ENCODE measurements at places on chromosomes 1 and 21.

DNA sequence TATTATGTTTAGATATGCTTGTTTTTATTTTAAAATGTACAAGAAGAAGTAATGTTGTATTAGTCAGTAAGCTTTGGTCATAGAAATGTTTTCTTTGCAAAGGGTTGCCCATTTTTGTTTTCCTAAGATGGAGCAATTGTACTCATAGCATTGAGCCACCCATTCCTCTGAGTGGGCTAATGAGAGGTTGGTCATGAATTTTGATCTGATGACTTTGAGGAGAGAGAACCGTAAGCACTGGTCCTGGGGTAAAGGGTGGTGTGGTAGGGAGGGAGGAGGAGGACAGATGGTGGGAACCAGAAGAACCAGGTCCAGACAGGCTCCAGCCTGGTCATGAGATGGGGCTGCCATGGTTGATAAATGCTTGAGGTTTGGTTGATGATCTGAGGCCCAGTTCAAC is 15.9 kb upstream of the SLC6A9 start:
- no peak for DNase-seq

DNA sequence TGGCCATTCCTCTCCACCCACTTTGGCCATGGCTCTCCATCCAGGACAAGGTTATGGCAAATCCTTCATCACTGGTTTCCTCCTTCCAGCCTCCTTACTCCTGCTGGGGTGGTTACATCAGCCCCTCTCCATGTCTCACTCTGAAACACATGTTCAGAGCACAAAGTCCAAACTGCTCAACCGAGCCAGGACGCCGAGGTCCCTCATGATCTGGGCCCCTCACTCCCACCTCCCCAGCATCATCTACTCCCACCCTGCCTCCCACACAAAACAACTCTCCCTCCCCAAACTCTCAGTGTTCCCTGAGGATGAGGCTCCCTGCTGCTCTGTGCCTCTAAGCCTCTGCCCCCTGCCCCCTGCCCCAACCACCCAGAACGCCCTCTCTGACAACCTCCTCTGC is 33.3 kb upstream of the ZBTB40 start:
- DNase-seq = no peak

DNA sequence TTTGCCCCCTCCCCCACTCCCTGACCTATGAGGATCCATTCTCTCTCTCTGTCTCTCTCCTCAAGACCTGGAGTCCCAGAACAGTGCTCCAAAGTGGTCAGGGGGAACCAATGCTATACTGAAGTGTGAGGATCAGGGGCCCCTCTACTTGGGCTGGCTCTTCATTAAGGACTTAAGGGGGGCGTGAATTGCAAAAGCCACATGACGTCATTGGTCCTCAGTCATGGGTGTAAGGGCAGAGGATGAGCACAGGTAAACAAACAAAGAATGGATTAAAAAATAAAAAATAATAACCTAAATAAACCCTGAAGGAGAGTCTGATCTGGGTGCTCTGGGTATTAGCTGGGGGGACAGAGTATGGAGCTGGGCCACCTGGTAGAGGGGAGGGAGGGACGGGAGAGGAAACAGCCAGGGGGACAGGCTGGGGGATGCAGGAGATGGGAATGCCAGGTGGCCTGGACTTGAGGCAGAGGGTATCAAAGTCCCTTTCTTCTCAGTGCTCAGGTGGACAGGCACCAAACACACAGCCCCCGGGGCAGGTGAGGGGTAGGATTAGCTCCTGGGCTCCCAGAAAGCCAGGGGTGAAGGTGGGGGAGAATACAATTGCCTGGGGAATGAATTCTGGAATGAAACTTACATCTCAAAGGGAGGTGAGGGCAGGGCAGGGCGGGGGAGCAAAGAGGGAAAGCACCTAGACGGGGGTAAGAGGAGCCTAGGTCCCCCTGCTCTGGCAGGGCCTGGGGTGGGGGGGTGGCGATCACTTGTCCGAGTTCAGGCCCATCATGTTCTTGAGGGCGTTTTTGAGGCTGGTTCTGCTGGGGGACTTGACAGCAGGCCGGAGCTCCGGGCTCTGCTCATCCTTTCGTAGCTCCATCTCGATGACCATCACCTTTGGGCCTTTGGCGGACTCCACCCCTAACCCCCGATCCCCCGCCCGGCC is 4.6 kb downstream of the MPZ start:
- peak; percentile 32 for DNase-seq

- no peak for DNase-seq
Measured at GRCh38 chr21:42670058-42670880, 16.8 kb downstream of the PDE9A start.

DNA sequence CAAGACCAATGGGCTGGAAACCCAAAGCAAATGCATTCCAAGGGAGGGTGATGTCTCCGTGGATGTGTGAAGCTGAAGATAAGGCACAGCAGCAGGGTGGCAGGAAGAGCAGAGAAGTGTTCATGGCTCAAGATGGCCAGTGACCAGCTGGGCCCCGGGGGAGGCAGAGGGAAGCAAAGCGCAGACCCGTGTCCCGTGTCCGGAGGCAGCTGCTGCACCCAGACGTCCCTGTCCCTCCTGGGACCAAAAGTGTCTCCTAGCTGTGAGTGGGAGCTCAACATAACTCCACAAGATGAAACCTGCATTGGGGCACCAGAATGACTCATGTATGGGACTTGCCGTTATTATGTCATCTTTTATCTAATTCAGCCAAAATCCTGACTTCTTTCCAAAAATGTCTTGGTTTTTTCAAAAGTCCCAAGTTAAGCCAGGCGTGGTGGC is 118.2 kb downstream of the RIPK4 start:
- DNase-seq = no peak

- DNase-seq = no peak
Measured at GRCh38 chr1:93715529-93716126, 34.0 kb upstream of the BCAR3 start.

- no peak for DNase-seq
Measured at GRCh38 chr1:220677251-220677650, 12.9 kb upstream of the C1orf115 start.

DNA sequence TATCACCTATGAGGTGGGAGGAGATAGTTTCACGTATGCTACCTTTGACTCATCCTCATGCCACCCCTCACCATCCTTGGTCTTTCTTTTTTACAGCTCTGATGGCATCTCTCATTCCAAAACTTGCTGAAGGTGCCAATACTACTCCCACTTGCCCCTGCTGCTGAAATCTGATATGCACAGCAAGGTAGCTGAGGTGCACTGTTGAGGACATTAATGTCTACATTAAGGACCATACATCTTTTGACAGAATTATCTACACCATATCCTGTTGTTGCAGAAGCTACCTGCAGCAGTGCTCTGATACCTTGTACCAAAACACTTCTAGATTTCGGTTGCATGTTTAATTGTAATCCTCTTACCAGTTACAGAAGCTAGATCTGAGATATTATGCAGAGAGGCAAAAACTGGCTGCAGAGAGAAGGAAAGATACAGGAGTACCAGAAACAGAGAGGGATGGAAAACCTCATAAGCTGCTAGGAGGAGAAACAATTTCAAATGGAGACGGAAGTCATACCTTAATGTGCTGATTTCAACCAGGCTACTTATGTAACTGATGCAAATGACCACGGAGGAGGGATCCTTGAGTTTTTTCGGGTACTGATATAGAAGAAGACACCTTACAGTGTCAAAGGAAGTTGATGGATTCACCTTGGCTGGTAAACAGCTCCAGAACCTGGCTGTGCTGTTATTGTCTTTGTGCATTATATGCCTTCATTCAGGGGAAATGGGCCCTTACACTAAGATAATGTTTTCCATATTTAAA is 19.3 kb upstream of the PTPRC start:
- DNase-seq = no peak

DNA sequence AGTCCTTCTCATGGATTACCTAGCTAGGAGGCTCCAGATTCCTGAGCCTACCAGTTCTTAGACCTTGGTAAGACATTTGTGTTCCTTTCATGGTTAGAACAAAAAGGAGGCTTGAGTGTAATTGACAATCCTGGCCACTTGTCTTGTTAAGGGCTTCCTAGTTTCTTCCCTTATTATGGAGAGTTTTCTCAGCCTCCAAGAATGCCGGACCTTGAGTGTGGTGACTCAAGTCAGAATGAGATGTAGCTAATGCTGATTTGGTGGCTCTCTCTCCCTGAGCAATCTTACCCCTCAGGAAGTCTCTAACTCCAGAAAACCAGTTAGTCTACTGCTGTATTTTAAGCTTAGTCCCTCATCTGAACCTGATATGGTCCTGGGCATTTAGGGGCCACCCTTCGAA is 14.3 kb downstream of the CHI3L2 start:
- DNase-seq = no peak

DNA sequence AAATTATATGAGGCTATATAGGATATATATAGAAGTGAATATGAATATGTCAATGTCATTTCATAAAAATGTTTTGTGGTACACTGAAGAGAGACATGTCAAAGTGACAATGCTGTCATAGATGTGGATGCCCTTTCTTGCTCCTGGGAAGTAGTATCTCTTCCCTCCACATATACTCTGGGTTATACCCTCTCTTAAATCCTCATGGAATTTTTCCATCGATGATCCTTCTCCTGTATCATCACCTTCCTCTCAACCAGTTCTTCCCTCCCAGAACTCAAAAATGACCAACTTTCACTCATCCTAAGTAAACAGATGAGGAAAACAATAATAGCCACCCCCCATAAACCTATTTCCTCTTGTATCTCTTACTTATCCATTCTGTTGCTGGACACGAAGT is 351.5 kb downstream of the USP25 start:
- no peak for DNase-seq

DNA sequence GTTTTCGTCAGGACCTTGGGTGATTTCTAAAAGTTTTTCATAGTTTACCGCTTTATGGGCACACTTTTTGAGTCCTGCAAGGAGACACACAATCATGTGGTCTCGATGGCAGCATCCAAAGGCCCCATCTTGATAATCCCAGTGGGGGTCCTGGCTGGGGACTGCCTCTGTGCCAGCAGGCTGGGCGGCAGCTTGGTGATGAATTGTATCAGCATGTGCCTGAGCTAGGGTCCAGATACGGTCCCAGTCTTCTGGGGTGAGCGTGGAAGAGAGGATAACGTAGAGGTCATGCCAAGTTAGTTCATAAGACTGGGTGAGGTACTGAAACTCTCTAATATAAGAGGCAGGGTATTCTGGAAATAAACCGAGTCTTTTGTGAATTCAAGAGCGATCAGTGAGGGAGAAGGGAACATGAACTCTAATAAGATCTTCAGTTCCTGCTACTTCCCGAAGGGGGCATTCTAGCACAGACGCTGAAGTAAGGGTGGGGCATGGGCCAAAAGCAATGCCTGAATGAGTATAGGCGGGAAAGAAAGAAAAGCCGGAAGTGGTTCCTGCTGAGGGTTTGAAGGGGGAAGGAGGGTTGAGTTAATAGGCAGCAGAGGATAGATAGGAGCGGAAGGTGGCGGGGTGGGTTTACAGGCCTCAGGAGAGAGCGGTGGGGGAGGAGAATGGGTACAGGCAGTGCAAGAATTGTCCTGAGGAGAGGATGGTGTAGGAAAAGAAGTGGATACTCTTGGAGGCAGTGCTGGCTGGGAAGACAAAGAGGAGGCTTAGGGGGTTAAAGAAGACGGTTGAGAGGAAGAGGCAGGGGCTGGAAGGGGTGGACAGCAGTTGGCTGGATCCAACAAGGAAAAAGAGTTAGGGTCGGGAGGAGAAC is 1.6 kb downstream of the ERVH48-1 start:
- peak; percentile 86 for DNase-seq

- DNase-seq = peak; percentile 39
Measured at GRCh38 chr1:19793360-19794046, 6.2 kb downstream of the TMCO4 start.

- DNase-seq = no peak
Measured at GRCh38 chr1:118075116-118075515, 109.9 kb downstream of the SPAG17 start.
